ENCODE measurements at places on chromosomes 1 and 21.

- no peak for DNase-seq
These were observed 389.7 kb upstream of the RUNX1 start for GRCh38 chr21:35438643-35439404.

GRCh38 chr1:168079761-168080160 is 57.0 kb downstream of the GPR161 start:
- no peak for DNase-seq

DNA sequence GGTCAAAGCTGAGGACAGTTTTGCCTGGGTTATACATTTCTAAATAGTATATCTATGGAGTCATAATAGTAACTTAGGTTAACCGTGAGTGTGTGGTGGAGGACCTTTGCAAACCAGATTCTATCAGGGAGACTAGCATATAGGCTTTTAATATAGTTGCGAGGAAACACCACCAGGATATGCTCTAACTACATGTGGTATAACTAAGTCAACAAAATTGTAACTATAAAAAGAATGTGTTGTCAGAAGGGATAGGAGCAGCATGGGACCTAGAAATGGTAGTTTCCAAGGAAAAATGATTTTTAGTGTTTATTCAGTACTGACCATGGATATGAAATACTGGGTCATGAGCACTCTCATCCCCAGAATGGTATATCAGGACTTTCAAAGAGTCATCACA is 338.1 kb downstream of the TGFB2 start:
- no peak for DNase-seq

DNA sequence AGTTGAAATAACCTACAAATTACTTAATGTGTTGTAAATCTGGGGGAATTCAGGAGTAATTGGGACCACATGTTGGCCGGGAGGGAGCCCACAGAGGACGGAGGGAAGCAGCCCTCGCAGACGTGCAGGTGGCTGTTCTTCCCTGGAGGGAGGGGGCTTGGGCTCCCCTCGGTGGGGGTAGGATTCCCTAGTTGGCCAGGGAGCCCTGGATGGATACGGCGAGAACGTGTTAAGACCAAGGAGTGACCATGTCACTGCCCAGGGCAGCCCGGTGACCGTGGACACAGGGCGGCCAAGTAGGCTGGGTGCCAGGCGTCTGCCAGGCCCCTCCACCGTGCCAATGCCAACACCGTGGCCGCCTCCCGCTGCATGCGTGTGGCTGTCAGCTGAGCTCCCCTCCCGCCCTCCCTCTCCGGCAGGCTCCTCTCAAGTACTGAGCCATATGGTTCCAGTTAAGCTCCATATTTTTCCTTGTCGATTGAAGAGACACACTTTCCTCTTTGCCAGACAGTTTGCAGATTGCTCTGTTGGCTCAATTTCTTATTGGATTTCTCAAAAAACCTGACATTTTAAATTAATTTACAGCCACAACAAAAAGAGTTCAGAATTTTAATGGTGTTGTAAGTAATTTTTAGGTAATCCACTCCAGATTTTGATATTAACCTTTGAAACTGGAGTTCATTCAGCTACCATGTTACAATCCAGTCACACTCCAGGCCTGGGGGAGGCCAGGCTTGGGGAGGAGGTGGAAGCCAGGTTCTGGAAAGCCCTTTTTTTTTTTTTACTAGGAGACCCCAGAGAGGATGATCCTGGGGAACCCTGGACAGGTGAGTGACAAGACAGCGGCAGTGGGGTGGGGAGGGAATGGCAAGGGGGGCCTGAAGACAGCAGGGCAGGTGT is 71.2 kb downstream of the CASZ1 start:
- no peak for DNase-seq

DNA sequence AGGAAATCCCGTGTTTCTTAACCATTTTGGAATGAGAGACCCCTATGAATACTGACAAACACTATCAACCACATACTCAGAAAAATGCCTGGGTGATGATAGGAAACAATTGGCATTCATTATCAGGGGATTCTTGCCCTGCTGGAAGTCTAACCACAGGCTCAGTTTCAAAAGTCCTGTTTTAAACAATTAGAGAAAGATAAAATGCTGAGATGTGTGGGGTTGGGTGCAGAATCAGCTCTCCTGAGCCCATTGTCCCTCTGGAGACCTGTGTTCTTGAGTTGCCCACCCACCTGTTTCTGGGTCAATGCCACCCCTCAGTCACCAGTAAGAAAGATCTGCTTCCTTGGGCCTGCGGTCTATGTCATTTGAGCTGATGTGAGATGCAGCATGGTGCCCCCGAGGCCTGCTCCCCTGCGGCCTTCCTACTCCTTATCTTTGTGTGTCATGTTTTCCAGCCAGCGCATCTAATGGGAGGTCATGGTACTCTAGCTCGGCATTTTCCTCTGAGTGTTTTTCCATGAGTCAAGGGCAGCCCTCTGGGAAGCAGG is 130.3 kb upstream of the PLXNA2 start:
- DNase-seq, result no peak

- DNase-seq, result peak; percentile 34
These were observed 7.7 kb downstream of the ARHGEF19 start for GRCh38 chr1:16204634-16205333.

DNA sequence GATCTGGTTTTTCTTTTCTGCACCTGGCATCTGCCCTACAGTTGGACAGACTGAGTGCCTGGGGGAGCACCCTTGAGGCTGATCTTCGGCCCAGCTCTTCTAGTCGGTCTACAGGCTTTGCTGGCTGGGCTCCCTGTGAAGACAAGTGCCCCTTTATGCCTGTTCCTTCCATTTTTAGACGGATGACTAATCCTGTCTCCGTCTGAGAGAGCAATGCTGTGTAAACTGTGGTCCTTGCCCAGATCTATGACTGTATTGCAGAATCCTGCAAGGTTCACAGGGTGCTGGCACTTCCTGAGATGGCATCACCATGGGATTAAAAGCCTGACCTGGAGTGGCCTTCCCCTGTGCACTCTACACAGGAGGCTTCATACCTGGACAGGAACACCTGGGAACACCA is 47.6 kb upstream of the SAMD13 start:
- no peak for DNase-seq

DNA sequence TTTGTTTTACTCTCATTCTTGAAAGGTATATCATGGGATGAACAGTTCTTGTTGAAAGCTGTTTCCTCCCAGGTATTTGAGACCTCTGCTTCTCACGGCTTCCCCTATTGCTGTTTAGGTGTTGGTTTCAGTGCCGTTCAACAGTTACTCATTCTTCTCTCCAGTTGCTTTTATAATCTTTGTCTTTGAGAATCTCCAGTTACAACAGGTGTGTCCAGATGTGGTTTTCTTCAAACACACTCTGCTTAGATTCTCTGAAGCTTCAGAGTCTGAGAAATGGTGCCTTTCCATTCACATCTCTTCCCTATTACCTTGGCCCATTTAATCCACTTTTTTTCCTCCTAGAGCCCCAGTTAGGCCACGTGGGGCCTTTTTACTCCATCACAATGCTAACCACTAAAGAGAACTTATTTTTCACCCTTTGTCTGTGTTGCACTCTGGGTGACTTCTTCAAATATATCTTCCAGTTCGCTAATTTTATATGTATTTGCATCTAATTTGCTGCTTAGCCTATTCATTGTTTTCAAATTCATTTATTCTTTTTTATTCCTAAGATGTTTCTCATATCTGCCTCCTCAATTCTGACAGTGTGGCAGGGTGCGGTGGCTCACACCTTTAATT is 46.7 kb upstream of the SLC19A1 start:
- DNase-seq, result no peak

DNA sequence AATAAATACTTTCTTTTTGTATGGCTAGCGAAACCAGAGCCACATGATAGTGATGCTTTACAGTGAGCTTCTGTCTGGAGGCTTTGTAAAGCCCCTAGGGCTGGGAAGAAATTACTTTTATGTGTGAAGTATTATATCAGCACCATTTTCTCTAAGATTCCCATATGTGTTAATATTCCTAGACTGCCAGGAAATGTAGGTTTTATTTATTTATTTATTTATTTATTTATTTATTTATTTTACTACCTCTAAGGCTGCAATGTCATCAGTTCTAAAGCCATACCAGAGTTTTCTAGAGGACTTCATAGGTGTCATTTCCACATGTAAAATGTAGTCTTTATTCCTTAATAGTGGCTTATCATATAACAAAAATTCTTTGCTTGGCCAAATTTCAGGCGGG is 4.4 kb upstream of the CHI3L1 start:
- no peak for DNase-seq

DNA sequence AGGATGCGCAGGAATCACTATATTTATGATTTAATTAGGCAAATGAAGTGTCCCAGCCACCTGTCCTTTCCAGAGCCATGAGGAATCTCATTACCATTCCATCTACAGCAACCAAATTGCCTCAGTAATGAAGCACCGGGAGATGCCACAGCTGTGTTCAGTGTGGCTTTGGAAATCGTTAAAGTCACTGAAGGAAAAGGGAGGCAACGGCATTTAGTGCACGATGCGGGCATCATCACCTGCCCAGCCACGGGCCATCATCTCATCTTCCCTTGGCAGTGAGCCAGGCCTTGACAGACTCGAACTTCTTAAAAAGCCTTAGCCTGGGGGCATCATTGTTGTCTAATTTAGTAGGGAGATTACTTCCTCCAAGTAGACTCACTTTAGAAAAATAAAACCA is 67.8 kb downstream of the CNIH3 start:
- DNase-seq, result no peak

- DNase-seq, result no peak
These were observed 4.9 kb downstream of the GBP1 start for GRCh38 chr1:89060091-89060490.

GRCh38 chr1:79079770-79080169 is 73.2 kb upstream of the ADGRL4 start:
- no peak for DNase-seq

Measured in CD4-positive, alpha-beta T cell treated with Interleukin-21 for 1 hour (primary cell).